ENCODE measurements at places on chromosomes 5 and 9.

- DNase-seq: no peak
Measured at GRCh38 chr9:93028448-93029006, 30.0 kb upstream of the SUSD3 start.

GRCh38 chr9:128898382-128898781 lies 16.4 kb downstream of the LRRC8A start:
- DNase-seq: no peak

DNA sequence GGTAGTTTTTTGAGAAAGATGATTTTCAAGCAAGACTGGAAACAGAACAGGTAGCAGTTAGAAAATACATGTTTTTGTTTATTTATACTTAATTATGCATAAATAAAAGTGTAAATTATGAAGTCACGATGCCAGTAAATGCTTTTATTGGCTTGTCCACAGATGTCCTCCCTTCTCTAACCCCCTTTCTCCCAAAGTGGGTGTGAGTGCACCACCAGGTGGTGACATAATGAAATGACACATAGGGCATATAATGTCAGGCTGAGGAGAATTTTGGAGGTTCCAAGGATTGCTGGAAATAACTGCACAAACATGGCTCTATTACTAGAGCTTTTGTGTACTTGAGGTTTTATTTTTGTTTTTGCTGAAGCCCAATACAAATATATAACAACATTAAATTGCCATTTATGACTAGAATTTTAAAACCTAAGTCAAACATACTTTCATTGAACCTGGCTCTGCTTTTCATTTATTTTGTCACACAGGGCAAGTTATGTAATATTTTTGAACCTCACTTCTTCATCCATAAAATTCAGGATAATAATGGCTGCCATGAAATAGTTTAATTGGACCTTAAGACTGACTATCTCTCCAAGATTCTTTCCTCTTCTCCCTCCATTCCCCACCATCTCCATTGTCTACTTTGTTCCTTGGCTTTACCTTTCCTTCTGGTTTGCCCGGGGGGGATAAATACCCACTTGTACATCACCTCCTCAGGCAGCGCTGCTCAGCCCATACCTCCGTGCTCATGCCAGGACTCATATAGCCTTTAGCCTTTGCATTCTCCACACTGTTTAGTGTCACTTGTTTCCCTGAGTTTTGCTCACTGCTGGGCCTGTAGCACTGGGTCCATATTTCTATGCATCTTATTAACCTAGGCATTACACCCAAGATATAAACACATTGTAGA lies 168.8 kb downstream of the PDE4D start:
- no peak for DNase-seq

- no peak for DNase-seq
Measured at GRCh38 chr9:89400403-89401116, 82.3 kb downstream of the SECISBP2 start.

DNA sequence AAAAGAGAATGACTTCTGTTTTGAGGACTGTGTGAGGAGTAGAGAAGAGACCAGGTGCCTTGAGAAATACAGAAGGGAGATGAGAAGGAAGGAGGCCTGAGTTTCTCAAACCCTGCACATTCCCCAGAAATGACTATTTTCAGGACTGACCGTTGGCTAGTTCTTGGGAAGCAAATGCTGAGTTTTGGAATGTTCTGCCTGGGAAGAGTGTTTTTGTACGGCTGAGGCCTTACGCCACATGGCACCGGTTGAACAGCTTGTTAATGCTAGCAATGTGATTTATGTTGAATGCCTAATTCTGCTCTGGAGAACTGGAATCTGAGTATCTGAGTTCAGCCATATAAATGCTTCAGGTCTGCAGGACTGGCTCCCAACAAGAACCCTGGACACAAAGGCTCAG lies 152.7 kb upstream of the ADAMTS16 start:
- no peak for DNase-seq

DNA sequence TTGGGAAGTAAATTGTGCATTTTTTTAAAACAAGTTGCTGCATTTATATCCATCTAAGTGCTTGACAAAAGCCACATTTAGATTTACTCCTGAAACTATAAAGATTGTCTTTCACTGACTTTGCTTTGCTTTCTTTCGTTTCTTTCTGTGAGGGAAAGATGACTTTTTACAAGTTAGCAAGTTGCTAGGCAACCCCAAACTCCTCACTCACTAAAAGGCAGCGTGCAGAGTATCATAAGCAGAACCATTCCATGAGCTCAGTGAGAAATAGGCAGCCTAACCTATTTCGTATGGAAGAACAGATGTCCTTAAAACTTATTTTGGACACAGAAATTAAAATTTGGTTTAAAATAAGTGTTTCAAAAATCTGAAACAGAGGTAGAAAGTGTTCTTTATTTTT lies 29.0 kb downstream of the KLF9 start:
- DNase-seq: no peak

GRCh38 chr5:118687661-118688621 lies 300.4 kb downstream of the DTWD2 start:
- DNase-seq: no peak

DNA sequence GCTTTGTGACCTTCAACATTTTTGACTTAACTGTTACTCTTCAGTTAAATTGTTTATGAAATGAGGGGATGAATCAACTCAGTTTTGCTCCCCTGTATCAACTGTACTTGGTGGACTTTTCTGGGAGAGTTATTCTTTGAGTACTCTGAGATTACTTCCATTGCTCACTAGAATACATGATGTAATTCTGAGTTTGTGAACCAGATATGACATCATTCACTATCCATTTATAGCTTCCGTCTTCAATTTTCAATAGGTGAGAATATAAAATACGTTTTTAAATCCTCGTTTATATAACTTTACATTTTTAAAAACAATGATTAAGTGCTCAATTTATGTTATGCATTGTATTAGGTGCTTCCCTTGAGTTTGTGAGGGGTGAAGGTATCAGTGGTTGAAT lies 71.0 kb downstream of the XRCC4 start:
- no peak for DNase-seq

- DNase-seq: no peak
Measured at GRCh38 chr5:88275581-88275980, 6.9 kb upstream of the TMEM161B start.

GRCh38 chr5:175444060-175444904 lies at the start of gene DRD1:
TSS of gene DRD1 (minus strand) at chr5:175444182. CDS start at chr5:175443099, 1,083 bp downstream.
- DNase-seq: no peak

DNA sequence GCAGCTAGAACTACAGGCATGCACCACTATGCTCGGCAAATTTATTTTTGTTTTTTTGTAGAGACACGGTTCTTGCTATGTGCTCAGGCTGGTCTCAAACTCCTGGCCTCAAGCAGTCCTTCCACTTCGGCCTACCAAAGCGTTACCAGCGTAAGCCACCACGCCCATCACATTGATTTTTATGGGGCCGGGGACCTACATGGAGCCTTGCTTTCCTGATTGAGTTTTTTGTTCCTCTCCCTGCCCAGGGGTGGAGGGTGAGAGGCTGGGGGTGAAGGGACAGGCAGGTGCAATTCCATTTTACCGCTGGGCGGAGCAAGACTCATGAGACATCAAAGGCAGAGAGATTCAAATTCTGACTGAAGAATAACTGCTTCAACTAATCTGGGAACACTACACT lies 1.9 kb downstream of the ALDH1B1 start:
- no peak for DNase-seq

GRCh38 chr5:85132269-85132668 lies 747.6 kb upstream of the EDIL3 start:
- no peak for DNase-seq

DNA sequence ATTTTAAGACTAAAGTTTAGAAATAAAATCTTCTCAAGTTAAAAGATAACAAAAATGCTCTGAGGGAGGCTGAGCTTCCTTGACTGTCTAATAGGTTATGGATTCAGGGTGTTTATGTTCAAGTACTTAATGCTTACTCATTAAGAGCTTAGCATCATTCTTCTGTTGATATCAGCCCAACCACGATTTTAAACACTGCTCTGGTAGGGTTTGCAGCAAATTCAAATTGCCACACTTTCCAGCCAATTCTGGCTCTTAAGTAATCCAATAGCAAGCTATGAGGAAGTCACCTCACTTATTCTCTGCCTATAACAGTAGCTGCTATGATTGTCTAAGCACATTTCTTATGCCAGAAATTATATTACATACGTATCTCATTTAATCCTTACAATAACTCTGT lies 191.0 kb upstream of the KIF2A start:
- DNase-seq: no peak

GRCh38 chr5:164214698-164215097 lies 709.3 kb downstream of the MAT2B start:
- no peak for DNase-seq

DNA sequence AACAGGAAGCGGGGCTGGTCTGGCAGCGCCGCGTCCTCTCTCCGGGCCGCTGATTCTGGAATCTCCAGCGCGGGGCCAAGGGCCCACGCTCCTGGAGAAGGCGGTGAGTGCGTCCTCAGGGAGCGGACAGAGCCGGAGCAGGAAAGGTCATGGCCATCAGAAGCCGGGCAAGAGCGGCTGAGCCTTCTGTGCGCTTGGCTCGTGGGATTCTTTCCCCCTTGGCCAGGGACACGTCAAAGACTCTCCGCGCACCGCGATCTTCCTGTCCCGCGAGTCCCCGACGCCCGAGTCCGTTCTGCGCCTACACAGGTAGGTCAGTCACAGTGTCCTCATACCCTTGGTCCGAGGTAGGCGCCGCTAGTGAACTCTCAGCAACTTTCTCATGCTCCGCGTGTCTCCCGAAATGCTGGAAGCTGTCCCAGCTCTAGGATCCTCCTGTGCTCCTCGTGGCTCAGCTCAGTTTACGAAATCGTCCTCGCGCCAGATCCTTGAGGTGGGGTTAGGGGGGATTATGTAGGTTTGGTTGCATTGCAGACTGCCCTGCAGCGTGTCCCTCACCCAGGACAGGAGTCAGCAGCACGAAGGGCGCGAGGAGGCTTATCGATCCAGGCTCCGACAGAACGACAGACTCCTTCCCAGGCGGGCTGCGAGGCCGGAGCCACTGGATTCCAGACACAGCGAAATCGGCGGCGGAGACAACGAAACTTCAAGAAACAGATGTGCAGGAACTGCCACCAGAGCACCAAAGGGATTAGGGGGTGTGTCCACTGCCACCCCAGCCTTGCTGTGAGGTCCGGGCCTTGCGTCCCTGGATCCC lies 8.7 kb downstream of the LHX6 start:
- DNase-seq: no peak

DNA sequence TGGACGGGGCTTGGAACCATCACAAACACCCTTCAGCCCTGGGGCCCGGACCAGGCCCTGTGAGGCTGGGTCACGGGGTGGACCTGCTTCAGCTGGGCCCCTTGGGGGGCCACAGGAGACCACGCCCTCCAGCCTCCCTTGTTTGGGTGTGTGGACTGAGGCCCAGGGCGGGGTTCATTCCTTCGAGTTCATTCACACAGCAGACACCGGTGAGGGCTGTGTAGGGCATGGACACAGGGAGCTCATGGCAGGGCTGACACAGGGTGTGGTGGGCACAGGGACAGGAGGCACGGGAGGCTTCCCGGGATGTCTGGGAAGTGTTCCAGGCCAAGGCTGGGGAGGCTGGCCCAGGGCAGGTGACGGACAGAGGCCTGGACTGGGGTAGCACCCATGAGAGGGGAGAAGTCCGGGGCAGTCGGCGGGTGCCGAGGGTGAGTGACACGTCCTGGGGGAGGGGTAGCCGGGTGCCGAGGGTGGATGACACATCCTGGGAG lies 8.9 kb downstream of the DNLZ start:
- DNase-seq: no peak

DNA sequence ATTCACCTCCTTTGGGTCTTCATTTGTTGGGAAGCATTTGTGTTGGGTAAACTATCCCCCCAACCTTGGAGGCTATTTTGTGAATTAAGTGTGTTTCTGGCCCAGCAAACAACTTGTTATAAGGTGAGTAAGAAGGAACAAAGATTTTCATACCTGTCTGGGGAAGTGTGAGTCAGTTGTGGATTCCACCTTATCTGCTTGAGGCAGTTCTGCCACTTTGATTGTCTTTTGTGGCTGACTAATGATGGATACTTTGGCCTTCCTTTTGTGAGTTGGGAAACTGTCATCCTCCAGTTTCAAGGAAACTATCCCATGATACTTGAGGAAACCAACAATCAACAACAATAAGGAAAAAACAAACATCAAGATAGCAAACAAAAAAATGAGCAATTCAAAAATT lies 24.6 kb upstream of the CER1 start:
- DNase-seq: no peak

DNA sequence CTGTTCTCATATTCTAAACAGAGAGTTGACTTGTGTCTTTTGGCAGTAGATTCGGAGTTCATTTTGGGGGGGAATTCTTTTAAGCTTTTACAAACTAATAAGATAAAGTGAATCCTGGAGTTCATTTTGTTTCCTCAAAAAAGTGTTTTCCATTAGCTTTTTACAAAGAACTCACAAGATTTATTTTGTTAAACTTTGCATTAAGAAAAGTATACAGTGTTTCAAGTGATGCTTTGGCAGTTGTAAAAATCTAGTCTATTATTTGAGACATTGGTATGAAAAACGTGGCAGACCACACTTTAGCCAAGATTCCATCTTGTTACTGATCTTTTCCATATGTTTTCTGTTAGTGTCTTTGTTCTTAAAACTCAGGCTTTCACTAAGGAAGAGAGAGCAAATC lies 1.2 kb upstream of the OMD start:
- DNase-seq: peak; percentile 32

GRCh38 chr9:77011973-77012821 lies 7.3 kb upstream of the FOXB2 start:
- no peak for DNase-seq

GRCh38 chr5:90569084-90569483 lies 10.5 kb downstream of the ADGRV1 start:
- DNase-seq: no peak

GRCh38 chr9:132372177-132373095 lies 17.6 kb upstream of the SETX start:
- DNase-seq: no peak

DNA sequence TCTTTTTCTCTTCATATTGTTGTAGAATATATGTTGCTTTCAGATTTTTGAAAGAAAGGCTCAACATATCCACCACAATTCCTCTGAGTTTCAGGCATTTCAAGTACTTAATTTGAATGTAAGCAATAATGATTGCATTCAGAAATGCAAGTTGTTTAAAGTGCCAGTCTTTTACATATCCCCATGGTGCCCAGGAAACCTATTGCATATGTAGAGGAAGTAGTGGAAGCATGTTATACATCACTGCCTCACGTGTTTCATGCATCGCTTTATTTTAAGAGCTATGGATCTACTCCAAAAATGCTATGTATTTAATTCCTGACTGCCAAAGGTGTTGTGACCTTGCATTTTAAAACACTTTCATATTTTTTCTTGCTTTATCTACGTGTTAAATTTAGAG lies 28.1 kb downstream of the CPEB4 start:
- no peak for DNase-seq

- no peak for DNase-seq
Measured at GRCh38 chr5:135604056-135604455, 25.3 kb upstream of the CXCL14 start.

DNA sequence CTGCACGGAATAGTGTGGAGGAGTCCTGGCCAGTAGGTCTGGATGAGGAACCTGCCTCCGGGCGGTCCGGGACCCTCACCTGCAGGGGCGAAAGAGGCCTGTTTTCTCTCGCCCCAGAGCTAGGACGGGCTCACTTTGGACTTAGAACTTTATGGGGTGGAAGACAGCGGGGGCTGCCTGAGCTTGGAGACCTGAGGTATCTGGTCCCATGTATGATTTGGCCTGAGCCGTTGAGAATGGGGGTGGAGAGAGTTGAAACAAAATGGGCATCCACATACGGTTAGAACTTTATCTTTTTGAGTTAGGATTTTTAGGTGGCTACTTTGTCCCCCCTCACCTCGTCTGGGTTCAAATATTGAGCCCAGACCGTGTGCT lies 681 bp upstream of the ETF1 start:
- DNase-seq: no peak

- no peak for DNase-seq
Measured at GRCh38 chr9:134629586-134630392, 11.8 kb upstream of the COL5A1 start.
